Progenitor cell of endocrine pancreas (in vitro differentiated cells): ENCODE measurements at places on chromosomes 3 and 15.

GRCh38 chr3:110015231-110015963, 678.1 kb upstream of the DPPA4 start:
- DNase-seq, result no peak

GRCh38 chr3:60758831-60759230, 492.4 kb downstream of the FHIT start:
- DNase-seq, result no peak

DNA sequence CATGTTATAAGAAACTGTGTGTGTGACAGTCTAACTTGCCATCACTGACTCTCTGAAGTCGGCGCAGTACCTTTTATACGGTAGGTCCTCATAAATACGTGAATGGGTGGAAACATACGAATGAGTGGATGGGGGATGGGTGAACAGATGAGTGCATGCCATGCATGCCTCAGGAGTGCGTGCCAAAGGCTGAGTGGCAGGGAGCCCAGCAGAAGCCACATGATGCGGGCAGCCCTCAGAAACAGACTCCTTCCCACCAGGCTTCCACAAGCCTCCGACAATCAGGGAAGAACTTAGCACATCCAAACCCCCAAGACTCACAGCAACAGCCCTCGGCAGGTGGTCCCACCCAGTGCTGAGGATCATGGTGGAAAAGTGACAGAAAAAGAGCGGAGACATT, 16.7 kb downstream of the HCN4 start:
- no peak for DNase-seq

GRCh38 chr3:189902230-189903186, 218.2 kb downstream of the P3H2 start:
- no peak for DNase-seq

- DNase-seq, result no peak
These were observed 66.0 kb downstream of the MBNL1 start for GRCh38 chr3:152334761-152335160.

GRCh38 chr3:4986782-4987537, 7.7 kb downstream of the BHLHE40 start:
- DNase-seq, result peak; percentile 81

DNA sequence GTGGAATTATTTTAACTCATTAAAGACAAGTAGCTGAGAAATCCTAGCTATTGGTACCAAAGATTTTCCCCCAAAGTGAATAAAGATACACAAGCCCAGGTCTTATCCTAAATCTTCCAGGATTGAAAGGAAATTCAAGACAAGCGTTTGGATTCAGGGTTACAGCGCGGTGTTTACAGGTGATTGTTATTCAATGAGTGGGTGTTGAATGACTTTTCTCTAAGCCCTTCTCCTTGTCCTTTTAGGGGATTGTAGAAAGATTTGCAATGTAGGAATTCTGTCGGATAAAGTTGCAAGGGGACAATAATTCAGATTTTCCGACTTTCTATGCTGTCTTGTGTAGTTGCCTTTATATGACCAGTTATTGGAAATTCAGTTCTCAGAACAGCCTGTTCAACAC, 57.2 kb downstream of the USP13 start:
- no peak for DNase-seq

DNA sequence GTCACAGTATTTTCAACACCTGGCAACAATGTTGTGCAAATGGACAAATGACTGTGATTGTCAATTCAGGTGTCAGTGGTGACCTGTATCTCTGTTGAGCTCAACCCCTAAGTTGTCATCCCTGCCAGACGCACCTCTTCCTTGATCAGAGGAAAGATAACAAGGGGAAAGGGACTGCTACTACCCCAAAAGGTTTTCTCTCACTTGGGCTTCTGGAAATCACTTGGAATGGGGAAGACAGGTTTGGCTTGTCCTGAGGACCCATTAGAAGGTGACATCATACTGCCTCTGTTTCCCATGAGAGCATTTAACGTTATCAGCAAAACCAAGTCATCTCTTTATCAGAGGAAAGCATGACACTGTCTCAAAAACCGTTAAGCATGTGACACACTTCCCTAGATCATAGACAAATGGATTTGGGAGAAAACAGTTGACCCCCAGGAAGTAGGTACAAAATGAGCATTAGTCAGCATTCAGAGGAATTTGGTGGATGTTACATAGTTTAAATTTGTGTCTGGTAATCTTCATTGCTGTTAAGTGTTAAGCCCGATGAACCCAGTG, 769.5 kb downstream of the GRM7 start:
- DNase-seq, result no peak

GRCh38 chr3:172213904-172214303, 174.5 kb downstream of the FNDC3B start:
- DNase-seq, result no peak

GRCh38 chr15:69096196-69096595, 64.2 kb upstream of the GLCE start:
- DNase-seq, result no peak

DNA sequence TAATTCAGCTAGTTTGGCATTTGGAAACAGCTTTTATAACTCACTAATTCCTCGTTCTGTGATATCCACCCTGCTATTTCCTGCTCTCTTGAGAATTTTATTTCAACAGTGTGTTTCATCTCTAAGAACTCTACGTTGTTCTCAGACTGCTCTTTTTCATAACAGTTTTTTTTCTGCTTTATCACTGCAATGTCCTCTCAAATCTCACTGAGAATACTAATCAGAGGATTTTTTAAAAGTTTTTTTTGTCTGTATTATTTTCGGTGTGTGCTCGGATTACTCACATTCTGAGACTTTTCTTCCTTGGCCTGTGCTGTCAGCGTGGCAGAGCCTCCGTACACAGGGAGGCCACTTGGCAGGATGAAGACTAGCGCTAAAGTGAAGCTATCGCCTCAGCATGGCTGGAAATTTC, 59.4 kb upstream of the NEO1 start:
- DNase-seq, result no peak

DNA sequence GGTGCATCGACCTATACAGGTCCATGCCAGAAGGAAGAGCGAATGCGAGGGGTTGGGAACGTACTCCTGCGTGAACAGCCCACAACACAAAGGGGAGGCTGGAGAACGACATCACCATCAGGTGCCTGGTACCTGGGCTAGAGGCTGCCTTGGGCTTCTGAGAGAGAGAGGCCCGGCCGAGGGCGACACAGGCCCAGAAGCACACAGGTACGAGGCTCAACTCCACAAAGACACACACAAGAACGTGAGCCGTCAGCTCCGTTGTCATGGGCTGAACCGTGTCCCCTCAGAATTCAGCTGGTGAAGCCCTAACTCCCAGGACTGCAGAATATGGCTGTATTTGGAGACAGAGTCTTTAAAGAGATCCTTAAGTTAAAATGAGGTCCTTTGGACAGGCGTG, 134.3 kb downstream of the ATP10A start:
- no peak for DNase-seq

GRCh38 chr3:30620402-30621360, 14.3 kb downstream of the TGFBR2 start:
- no peak for DNase-seq

GRCh38 chr15:65307978-65308377, 3.5 kb downstream of the RNU5B-1 start:
- DNase-seq, result no peak

DNA sequence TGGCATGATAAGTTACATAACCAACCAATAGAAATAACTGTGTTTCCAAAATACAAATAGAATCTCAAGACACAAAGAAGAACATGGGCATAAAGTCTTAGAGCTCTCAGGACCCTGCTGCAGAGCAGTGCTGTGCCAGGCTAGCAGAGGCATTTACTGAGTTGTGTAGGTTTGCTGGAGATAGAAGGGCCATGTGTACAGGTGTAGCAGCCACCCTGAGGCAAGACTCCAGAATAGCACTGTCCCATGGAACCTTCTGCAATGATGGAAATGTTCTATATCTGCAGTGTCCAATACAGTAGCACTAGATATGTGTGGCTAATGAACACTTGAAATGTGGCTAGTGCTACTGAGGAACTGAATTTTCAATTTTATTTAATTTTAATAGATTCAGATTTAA, 267.0 kb upstream of the UMPS start:
- no peak for DNase-seq

DNA sequence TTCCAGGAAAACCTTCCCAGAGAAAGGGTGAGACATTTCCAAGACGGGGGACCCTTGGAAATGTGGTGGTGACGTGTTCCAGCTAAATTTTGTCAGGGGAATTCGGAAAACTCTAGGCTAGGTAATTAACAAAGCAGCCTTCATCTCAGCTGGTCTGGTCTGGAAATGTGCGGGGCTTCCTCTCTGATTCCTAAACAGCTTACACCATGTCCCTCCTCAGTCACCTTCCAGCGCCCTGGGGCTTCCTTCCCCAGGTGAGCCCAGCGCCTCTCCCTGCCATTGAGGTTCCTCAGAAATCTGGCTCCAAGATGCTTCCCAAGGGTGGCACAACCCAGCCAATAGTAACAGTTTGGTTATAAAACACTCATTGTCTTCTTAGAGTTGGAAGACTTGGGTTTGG, 571 bp downstream of the ACAD9 start:
- DNase-seq, result no peak

DNA sequence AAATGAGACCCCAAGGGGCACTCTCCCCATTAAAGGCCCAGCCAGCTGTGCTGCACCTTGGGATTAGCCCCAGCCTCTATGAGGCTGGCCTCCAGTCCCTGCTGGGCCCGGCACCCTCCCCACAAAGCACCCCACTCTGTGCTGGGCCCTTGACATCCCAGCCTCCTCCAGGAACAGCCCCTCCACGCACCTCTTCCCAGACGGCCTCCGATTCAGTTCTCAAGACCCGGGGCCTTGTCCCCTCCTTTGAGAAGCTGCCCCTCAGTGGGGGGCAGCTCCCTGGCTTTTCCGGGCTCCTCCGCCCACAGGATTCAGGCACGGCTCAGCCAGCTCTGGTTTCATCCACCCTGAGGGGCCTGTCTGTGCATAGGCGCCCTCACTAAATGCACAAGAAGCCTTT, 144.1 kb downstream of the LRRK1 start:
- no peak for DNase-seq

DNA sequence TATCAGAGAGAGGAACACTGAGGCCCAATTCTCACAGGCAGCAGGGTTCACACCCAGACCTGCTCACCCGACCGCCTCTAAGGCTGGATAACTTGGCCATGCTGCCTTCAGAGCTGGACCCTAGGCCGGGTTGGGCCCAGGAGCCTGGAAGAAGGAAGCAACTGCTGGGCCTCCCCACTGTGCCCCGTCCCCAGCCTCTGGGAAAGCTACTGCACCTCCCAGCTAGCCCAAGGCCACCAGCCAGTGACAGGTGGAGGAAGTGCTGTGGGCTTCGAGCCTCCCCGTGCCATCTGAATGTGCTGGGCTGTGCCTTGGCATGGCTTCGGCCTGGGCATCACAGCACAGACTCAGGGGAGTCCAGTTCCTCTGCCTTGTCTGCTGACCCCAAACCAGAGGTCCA, 62.5 kb upstream of the RPL32 start:
- no peak for DNase-seq

DNA sequence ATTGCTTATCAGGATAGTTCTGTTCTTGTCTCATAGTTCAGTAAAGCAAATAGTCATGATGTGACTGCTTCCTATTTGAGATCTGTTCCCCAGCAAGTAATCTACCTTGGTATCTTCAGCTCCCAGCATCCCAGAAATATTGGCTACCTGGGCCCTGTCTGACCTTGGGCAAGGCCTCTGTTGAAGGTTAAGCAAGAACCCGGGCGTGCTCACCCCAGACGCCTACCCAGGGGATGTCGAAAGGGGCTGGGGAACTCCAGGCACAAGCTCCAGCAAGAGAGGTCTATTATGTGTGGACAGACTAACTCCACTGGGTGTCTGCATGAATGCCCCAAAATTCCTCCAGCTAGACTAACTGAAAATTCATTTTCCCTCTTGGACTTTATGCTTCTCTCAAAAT, 37.3 kb upstream of the IGF1R start:
- DNase-seq, result no peak

DNA sequence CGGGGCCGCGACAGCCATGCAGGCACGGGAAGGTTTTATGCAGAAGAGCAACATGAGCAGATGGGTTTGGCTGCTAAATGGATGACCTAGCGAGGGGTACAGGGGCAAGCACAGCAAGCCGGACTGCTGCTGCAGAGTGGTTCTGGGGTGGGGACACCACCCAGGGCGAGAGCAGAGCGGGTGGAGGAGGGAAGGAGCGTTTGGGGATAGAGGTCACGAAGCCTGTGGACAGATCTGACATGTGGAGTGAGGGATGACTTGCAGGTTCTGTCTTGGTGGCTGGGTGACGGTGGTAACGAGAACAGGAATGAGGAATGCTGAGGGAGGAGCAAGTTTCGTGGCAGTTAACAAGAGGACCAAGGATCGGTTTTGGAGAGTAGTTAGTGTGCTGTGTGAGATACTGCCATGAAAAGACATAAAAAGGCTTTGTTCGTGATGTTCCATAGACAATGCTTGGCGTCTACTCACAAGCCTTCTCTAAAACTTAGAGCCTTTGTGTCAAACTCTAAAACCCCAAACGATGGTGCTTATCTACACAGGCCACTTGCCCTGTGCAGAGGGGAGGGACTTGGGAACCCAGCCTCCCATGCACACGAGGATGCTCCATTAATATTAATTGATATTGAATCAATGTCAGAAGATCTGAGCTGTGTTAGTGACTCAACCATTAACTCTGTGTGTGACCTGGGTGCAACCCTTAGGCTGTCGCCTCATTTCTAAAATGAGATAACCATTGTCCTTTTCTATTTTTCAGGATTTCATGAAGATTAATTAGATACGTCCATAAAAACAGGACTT, 132.7 kb upstream of the SLC2A2 start:
- DNase-seq, result no peak

GRCh38 chr15:90200534-90201129, 498 bp upstream of the SEMA4B start:
- no peak for DNase-seq

- DNase-seq, result no peak
These were observed 54.5 kb downstream of the ATR start for GRCh38 chr3:142523921-142524566.

GRCh38 chr3:44478055-44478468, 592 bp upstream of the ZNF445 start:
- no peak for DNase-seq

DNA sequence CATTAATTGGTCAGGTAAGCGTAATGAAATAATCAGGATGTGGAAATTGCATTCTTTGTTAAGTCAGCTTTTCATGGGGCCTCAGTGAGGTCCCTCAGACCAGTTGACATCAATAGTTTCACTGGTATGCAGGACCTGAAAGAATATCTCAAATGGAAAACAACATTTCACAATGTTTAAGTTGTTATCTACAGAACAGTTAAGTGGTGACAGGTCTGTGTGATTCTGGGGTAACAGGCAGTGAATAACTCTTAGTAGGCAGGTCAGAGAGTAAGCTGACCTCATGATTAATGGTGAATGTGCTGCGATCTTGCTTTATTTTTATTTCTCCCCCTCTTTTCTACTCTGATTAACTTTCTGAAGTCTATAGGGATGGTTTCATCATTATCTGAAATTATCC, 28.9 kb upstream of the ACP3 start:
- no peak for DNase-seq

GRCh38 chr15:63234451-63234870, 42.9 kb upstream of the APH1B start:
- DNase-seq, result no peak

- DNase-seq, result no peak
These were observed 841.9 kb downstream of the CADM2 start for GRCh38 chr3:85800676-85801075.

- DNase-seq, result no peak
These were observed 169.1 kb upstream of the CCDC54 start for GRCh38 chr3:107208100-107208499.

- no peak for DNase-seq
These were observed 184.0 kb downstream of the IGSF11 start for GRCh38 chr3:118850687-118851086.

GRCh38 chr3:89212619-89213018, 105.2 kb downstream of the EPHA3 start:
- DNase-seq, result no peak
